ENCODE measurements at places on chromosomes 12 and 14.

GRCh38 chr12:15045451-15045850, 72.6 kb downstream of the PDE6H start:
- DNase-seq = no peak

DNA sequence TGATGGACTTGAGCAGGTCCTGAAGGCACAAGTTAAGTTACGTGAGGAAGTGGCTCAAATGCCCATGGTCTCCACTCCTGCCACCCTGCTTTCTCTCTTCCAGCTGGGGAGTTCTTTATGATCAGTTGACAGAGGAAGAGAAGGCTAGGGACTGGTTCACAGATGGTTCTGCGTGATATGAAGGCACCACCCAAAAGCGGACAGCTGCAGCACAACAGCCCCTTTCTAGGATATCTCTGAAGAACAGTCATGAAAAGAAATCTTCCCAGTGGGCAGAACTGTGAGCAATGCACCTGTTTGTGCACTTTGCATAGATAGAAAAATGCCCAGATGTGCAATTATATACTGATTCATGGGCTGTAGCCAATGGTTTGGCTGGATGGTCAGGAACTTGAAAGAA, 162.4 kb upstream of the FSCB start:
- no peak for DNase-seq

GRCh38 chr14:28406196-28406595, 360.4 kb upstream of the FOXG1 start:
- DNase-seq = no peak

- peak; percentile 12 for DNase-seq
Measured at GRCh38 chr14:20690848-20691640, 2.5 kb downstream of the ANG start.

- no peak for DNase-seq
Measured at GRCh38 chr14:100063314-100063941, 1.8 kb upstream of the EVL start.

DNA sequence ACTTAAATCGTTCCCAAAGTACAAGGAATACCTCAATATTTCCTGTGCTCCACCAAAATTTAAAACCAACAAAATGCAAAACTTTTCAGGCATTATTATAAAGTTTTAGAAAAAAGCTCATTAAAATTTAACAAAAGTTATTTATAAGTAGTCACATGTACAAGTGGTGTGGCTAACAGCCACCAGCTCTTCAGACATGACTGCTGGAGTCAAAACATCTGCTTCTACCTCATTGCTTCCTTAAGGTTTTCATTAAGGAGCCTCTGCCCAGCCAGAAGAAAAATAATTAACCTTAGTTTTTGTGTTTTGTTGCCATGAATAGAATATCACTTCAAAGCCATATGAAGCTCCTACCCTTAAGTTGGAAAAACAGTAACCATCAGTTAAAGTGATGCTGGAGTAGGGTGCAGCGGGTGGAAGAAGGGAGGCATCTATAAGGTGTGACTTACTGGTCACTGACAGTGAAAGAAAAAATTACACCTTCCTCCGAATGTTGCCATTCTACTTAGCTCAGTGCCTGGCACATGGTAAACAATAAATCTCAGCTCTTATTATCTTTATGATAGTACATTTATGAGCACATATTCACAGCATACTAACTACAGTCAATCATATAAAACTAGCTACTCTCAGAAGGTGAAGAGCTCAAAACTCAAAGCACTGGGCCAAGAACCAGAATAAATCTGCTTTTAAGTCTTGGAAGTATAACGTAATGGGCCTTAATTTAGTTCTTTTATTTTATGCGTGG, 57.7 kb downstream of the GALC start:
- no peak for DNase-seq

DNA sequence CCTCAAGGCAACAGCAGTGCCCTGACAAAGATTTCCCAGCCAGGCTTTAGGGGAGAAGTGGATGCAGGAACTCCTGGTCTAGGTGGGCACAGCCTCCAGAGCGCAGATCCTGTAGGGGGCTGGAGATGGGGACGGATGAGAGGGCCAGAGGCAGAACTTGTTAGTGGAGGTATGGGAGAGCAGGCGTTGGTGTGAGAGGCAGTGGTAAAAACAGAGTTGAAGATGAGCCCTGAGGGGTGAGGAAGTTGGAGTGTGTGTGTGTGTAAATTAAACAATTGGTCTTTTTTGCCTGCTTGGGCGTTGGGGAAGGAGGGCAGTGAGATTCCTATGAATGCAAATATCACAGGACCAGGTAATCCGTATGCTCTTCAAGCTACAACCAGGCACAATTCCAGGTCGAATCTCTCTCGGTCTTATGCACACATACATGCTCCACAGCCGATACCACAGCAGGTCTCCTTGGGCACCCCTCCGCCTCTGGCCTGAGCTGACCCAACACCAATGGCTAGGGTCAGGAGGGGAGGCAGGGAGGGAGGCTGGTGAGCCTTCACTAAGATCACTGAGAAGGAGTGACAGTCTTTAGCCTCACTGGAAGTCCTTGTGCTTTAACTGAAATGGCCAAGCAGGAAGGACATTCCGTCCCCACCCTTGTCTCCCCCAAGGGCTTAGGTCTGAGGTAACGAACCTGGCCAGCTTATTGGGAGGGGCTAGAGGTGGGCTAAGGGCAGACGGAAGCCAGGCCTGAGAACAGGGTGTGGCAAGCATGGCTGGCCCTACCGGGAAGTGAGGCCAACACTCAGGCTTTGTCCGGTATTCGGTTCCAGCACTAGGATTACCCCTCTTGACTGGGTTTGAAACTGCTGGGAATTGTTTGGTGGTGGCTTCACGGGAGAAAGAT, 1.5 kb upstream of the KRT7 start:
- no peak for DNase-seq

- no peak for DNase-seq
Measured at GRCh38 chr12:105705765-105706164, 375.3 kb downstream of the C12orf75 start.

DNA sequence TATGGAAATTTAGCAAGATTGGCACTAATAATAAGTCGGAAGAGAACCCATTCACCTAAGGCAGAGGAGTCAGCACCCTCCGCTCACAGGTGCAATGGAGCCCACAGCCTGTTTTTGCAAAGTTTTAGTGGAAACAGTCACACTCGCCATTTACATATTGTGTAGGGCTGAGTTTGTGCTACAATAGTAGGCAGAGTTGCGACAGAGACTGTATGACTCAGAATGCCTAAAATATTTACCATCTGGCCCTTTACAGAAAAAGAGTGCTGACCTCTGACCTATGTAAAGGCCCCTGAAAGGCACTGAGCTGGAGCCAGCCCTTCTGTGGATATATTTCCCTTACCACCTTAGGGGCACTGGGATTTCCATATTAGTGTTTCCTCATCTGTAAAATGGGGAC, 79.0 kb downstream of the PRIMA1 start:
- no peak for DNase-seq

DNA sequence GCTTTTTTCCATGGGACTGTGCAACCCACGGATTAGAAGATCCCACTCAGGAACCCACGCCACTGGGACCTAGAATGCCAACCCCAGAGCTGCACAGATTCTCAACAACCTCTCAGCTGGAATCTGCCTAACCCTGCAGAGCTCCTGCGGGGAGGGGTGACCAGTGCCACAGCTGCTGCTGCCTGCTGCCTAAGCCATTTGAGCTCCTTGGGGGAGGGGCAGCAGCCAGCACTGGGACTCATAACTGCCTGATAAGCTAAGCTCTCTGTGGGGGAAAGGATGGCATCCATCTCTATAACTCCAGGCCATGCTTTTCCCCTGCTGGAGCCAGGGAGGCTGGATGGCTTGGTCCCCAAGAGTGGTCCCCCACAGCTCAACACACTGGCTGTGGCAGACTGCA, 182.8 kb downstream of the SLC5A8 start:
- no peak for DNase-seq

- no peak for DNase-seq
Measured at GRCh38 chr12:2643576-2644135, 151.1 kb upstream of the FKBP4 start.

- no peak for DNase-seq
Measured at GRCh38 chr12:91423693-91424050, 241.1 kb upstream of the DCN start.

GRCh38 chr12:26726956-26727355, 106.0 kb downstream of the ITPR2 start:
- no peak for DNase-seq

DNA sequence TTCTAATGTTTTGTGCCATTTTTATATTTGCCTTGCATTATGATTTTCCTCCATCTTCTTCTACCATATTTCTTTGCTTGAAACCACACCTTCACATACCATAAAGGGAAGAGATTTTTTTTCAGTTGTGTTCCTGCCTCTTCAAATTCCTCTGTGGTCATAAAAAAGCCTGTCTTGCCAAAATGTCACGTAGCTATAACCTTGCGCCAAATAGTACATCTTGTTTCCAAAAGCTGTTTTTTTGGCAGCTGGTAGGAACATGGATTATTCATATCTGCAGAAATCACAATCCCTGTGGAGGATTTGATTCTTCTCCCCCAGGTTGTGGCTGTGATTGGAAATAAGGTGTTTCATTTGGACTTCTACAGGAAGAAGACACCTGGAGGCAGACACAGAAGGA, 133.6 kb upstream of the SLC35F4 start:
- DNase-seq = no peak

DNA sequence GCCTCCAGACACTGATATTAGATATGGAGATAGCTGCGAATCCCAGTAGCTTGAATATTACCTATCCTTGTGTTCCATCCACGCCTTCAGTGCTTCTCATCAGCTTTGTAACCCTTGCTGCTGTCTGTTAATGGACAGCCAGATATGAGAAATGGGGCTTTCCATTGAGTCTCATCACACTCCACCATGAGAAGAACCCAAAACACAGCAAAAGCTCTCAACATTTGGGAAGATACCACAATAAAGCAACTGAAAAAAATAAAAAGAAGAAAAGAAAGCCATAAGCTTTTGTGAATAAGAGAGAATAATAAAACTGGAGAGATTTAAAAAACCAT, 225.4 kb downstream of the GALC start:
- no peak for DNase-seq
